ENCODE measurements at places on chromosomes 6 and 20.

- DNase-seq: no peak
Observed at GRCh38 chr6:66362888-66363287, 655.9 kb upstream of the EYS start.

- no peak for DNase-seq
Observed at GRCh38 chr6:101879782-101880181, 486.3 kb downstream of the GRIK2 start.

- peak; percentile 95 for DNase-seq
Observed at GRCh38 chr6:35027807-35028206, 113.3 kb downstream of the TCP11 start.

DNA sequence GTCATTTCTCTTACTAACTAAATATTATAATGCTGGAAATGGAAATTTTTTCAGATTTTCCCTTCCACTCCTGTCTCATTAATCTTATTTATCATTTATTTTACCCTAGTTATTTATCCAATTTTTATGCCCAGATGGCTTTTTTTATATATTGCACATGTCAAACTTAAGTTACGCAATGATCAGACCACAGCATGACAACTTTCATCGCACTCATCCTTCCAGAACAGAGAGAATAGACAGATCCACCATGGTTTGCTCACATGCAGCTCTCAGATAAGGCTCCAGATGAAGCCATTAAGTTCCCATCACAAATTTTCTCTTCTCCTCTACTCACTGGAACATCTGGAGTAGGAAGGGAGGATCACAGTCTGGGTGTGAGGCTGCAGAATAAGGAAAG is 48.7 kb downstream of the MAP7 start:
- DNase-seq: no peak

GRCh38 chr6:14037402-14038277 is 79.9 kb upstream of the CD83 start:
- peak; percentile 77 for DNase-seq

DNA sequence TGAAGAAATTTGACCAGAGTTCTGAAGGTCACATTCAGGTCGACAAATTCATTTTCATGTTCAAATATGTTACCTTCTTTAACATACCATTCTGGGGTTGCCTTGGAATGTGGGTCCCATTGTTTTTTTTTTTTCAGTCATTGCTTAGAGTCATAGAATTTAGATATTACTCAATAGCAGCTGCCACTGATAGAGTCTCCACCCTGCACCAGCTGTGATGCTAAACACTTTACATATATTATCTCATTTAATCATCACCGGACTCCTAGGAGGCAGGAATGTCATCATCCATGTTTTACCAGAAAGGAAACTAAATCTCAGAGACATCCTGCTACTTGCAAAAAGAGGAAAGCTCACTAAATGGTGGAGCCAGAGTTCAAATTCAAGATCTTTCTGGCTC is 204.7 kb downstream of the ESR1 start:
- DNase-seq: no peak

- no peak for DNase-seq
Observed at GRCh38 chr6:44804546-44805159, 417.1 kb downstream of the CDC5L start.

DNA sequence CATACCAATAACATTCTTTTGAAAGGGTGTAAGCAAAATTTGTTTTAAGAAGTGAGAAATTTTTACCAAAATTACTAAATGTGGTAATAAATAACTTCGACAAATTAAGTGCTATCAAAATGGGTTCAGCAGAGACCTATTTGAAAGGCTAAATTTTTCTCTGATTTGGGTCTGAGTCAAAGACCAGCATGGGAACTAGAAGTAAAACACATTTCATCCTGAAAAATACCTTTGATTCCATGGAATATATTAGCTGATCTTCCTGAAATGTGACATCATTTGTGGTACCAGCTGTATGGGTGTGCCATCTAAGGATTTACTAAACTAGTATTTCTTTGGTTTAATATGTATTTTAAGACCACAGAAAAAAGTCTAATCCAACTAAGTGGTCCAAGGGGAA is 63.6 kb downstream of the BLOC1S5 start:
- no peak for DNase-seq

DNA sequence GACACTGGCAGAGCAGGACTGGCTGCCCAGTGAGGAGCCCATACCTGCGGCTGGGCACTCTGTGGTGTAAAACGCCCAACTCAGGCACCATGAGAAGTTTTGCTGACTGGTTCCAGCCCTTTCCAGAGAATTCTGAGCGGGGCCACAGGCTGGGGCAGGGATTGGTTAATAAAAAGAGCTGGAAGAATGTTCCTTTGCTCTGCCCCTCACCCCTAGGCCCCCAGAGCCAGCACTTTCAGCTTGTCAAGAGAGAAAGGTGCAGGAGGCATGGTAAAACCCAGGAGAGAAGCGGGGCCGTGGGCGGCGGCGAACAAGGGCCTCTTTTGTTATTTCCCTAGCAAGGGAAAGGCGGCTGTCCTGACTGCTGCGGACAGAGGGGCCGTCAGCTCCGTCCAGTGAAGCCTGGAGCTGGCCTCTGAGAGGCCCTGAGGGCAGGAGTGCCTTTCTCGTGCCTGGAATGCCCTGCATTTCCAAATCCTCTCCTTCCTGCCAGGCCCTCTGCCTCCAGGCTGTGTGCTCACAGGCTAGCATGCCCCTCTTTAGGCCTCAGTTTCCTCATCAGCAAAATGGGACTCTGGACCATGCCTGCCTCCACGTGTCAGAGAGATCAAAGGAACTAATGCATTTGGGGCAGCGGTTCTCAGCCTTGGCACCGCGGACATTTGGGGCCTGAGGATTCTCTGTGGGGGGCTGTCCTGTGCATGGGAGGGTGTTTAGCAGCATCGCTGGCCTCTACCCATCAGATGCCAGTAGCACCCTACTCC is 12.9 kb downstream of the SLC13A3 start:
- no peak for DNase-seq

DNA sequence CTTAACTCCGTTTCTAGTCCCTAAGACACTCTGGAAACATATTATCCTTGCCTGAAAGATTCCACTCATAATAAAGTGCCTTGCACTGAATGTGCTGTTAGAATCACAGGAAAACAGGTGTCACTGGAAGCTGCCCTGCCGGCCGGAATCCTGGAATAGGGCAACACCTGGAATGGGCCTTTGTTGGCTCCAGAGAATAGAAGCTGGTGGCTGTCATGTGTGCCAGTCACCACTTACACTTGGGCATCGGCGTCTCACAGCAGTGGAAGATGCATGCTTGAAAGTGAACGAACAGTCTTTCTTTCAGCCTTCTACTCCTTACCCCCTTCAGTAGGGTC is 90.8 kb upstream of the AFDN start:
- DNase-seq: no peak

DNA sequence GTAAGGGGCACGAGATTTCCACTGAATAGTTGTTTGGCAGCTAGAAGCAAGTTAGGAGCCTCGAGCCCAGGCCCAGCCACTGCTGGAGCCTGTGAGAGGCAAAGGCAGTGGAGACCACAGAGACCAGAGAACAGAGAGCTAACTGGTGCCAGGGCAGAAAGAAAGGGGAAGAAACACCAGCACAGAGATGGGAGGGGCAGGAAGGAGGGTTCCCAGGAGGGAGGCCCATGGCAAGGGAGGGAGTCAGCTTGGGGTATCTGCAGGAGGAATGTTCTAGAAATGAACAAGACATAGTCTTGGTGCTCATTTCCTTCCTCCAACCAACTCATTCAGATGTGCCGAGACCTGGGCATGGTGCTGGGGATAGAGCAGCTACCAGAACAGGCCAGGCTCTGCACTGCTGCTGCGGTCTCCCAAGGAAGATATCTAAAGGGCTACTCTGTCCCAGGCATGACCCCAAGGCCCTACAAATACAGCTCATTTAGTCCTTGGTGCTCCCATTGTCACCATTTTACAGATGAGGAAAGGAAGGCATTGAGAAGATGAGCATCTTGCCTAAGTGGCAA is 10.7 kb downstream of the ANGPT4 start:
- no peak for DNase-seq

GRCh38 chr20:59945175-59945574 is 5.0 kb downstream of the FAM217B start:
- DNase-seq: no peak

- DNase-seq: no peak
Observed at GRCh38 chr6:88569959-88570358, 393.5 kb downstream of the RNGTT start.

DNA sequence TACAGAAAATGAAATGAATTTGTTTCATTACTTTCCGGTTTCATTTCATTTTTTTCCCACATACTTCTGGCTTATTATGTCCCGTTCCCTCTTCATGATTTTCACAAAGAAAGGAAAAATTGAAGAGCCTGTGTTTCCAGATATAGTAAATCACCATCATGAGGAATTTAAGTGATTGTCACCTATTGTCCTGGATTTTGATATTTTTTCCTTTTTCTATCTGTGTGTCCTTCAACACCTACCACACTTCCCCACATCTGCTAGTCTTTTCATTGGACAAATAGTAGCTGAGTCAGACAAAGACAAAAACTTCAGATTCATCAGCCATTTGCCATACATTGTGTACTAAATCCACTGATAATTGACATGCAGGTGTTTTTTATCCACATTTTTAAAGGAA is 258.2 kb upstream of the HSF2 start:
- DNase-seq: no peak

GRCh38 chr6:146361128-146361924 is 182.3 kb upstream of the RAB32 start:
- peak; percentile 79 for DNase-seq

DNA sequence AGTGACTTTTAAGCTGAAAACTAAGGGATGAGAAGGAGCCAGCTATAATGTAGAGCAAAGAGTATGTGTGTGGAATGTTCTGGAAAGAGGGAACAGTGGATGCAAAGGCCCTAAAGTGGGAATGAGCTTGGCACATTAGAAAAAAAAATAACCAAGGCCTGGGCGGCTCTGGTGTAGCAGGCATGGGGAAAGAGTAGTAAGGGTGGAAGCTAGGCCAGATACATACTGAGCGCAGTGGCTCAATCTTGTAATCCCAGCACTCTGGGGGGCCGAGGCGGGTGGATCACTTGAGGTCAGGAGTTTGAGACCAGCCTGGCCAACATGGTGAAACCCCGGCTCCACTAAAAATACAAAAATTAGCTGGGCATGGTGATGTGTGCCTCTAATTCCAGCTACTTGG is 8.4 kb downstream of the GGT7 start:
- no peak for DNase-seq

DNA sequence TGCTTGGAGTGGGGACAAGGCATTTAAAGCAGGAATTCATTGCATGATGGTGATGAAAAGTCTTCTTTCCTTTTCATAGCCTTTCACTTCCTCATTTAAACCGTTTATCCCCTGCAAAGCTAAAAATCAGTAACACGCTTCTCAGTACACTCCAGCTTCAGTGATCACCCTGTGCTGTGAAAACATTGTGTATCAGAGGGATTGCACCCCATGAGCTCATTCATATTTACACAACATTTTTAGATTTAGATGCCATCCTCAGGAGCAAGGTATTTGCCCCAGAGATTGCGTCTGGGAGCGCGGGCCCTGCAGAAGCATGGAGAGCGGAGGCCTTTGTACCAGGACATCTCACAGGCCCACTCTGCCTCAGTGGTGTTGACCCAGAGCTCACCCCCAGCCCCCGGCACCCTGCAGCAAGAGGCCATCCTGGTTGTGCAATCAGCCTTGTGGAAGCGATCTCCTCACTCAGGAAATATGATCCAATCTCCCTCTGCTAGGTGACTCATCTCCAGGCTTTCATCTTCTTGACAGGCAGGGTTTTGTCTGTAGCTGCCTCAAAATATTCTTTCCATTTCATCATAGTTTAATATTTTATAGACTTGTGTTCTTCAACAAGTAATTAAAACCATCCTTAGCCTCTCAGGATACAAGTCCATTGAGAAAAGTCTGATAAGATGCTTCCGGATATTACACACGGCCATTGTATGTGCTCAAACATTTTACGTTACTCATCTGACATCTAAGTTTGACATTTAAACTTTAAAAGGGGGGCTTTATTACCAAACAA is 38.9 kb upstream of the THBS2 start:
- DNase-seq: no peak

DNA sequence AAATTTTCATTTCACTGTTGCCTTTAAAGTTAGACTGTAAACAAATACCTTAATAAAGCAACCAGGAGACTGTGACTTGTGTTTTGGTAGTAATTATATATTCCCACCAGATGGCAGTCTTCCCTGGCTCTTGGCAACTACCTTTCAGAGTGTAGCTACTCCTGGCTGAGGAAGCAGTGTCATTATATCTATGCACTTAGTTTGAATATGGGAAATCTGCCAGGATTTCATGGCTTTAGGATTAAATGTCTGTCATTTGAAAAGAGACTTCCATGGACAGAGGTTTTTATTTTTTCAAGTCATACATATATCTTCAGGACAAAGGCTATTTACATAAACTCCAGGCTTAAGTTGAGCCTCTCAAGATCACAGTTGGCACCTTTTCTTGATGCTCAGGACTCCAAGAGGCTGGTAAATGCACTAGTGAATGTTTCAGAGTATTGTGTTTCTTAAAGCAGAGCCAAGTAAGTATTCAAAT is 160.1 kb downstream of the C6orf58 start:
- DNase-seq: peak; percentile 70

GRCh38 chr20:1929460-1929859 is 34.3 kb downstream of the SIRPA start:
- no peak for DNase-seq

DNA sequence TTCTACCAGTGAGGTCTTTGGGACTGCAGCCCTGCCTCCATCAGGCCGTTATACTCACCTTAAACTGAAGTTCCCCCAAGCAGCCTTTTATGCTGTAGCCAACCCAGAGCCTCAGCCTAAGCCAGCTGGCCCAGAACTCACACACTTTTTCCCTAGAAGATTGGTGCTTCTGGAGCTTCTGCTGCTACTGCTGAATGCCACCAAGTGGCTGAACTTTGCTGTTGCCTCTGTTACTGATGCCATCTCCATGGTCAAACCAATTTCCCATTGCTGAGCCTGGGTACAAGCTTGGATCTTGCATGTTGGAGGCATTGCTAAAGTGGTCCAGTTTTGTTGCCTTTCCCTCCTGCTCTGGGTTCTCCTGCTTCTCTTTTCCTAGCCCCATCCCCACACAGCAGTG is 15.0 kb upstream of the TBX18 start:
- no peak for DNase-seq

DNA sequence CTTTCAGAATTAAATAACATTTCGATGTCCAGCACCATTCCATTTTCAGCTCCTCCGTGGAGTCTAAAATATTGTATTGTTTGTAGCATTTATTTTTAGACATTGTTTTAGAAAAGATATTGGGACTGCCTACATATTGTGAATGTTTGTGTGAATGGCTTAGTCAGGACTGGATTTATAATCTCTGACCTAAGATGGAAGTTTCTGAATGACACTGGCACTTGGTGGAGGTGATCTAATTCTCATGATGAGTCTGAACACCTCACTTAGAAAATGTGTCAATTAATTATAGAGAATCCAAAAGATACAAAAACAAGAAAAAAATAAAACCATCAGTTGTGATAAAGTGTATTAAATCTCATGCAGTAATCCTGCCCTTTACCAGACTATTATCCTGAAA is 60.8 kb upstream of the HBS1L start:
- DNase-seq: no peak

GRCh38 chr6:10478187-10479040 is 42.7 kb upstream of the GCNT2 start:
- peak; percentile 49 for DNase-seq

- no peak for DNase-seq
Observed at GRCh38 chr20:57066126-57066900, 200.1 kb downstream of the BMP7 start.

Data from G401 (cell line).